MV-4-11 (cell line): ENCODE measurements at places on chromosomes 12 and 14.

DNA sequence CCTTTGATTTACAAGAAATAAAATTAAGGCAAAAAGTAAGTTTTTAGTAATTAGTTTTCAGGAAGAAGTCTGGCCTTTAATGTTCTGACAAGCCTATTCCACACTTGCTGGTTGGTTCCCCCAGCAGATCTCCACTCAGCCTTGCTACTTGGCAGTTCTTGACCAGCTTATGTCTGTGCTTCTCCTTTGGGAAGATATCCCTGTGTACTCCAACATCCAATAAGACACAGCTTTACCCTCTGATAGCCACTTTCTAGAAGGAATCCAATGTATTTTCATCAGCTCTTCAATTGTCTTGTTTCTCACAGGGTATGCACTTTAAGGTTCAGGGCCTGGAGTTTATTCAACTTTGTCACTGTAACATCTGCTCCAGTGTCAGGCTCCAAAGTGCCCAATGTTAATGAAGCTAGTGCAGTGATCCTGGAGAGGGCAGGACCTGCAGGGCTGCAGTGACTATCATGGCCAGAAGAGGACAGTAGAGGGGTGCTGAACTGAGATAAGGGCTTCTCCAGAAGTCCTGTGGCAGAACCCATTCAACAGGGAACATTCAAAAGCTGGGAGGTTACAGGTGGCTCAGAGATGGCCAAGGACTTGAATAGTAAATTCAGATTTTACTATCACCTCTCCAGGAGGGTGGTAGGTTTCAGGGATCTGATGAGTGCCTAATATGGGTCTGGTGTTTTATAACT lies 22.9 kb downstream of the JKAMP start:
- DNase-seq: peak; percentile 28

DNA sequence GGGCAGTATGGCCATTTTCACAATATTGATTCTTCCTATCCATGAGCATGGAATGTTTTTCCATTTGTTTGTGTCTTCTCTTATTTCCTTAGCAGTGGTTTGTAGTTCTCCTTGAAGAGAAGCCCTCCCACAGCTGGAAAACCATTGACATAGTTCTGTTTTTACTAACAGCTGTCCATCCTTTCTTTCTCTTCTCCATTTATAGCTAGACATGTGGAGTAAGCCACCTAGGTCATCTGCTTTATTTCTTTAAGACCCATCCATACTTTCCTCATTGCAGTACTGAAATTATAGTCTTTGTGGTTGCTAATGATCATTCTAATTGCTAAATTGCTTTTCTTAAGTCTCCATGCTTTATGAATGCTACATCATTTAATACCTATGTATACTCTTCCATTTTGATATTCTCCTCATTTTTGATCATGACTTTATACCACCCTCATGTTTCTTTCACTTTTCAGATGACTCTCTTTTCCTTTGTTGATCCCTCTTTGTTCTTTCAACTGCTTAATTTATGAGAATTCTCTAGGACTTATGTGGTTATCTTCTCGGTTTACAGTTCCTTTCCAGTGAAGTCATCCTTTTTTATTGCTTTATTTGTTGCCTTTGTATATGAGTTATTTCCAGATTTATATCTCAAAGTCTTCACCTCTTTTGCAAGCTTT lies 114.2 kb downstream of the PCNX1 start:
- no peak for DNase-seq

DNA sequence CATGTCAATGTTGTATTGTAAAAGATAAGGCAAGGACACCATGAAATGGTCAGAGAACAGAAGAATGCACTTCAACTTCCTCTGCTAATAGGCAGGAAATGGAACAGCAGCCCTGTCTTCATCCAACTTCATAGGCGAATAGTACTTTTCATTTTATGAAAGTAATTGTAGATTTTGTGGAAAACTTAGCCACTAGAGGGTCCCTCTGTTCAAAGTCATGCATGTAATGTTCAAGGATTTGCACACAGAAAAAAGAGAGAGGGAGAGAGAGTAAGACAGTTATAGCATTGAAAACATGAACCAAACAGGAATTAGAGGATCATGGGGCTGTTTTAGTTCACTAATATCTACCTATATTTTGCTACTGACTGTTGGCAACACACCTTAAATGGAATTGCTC lies 172.2 kb downstream of the FLRT2 start:
- no peak for DNase-seq

- DNase-seq: peak; percentile 53
Measured at GRCh38 chr12:118238888-118239287, 103.0 kb downstream of the PEBP1 start.

GRCh38 chr14:77543637-77544334 lies 45.2 kb upstream of the ISM2 start:
- DNase-seq: no peak

- DNase-seq: peak; percentile 39
Measured at GRCh38 chr12:111174251-111174960, 194.5 kb downstream of the PHETA1 start.

DNA sequence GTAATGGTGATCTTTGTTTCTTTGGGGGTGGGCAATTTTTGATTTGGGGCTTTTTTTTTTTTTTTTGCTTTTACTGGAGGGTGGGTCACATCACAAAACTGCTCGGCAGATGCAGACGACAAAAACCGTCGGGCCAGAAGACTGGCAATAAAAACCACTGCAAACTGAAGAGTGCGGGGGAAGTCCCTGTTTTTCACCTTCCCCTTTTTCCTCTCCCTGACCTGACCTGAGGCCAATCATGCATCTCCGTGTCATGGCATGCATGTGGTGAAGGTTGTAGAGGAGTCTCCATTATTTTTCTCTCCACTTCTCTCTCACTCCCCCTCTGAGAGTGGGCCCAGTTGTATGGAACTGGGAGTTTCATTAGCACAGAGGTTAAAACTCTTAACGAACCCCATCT lies 57.5 kb downstream of the AP5M1 start:
- no peak for DNase-seq

GRCh38 chr14:104855532-104856090 lies 9.5 kb upstream of the CEP170B start:
- no peak for DNase-seq

DNA sequence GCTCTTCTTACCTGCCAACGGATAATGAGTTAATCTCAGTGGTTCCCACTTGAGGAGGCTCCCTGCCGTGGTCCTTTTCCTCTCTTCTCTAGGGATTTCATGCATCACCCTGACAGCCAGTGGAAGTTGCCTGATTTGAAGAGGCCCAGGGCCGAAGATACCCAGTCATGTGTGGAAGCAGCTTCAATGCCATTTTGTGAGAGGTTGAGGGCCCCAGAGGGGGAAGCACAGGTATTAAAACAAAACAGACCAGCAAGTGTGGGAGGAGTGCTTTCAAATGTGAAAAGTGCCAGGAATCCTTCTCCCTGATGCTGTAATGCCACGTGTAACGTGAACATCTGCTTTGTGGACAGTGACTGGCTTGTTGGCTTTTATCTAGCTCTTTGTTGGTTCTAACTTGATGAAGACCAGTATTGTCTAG lies 1.5 kb downstream of the TCP11L2 start:
- DNase-seq: no peak

GRCh38 chr14:51744372-51745130 lies 92.8 kb downstream of the FRMD6 start:
- DNase-seq: no peak

- DNase-seq: no peak
Measured at GRCh38 chr14:53979747-53980642, 23.4 kb upstream of the BMP4 start.

- DNase-seq: no peak
Measured at GRCh38 chr14:38291681-38292467, 36.0 kb upstream of the CLEC14A start.

GRCh38 chr14:91523972-91524371 lies 13.9 kb upstream of the PPP4R3A start:
- no peak for DNase-seq

GRCh38 chr12:41972196-41972595 lies 172.5 kb downstream of the GXYLT1 start:
- no peak for DNase-seq
